ENCODE measurements at places on chromosomes 2 and 18.

DNA sequence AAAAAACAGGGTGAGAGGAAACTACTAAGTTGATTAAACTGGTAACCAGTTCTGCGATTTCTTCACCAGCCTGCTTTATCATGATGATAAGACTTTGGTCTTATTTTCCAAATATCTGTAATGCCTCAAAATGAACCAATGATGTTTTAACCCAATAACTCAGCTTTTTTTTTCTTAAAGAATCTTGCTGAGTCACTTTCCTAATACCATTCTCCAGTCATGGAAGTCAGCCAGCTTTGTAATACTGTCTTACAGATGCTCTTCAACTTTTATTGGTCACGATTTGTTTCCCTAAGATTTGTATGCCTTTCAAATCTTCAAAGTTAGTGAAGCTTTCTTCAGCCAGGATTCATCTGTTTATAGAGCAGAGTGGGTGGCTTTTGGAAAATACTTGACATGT is 47.7 kb upstream of the SMIM21 start:
- no peak for DNase-seq

DNA sequence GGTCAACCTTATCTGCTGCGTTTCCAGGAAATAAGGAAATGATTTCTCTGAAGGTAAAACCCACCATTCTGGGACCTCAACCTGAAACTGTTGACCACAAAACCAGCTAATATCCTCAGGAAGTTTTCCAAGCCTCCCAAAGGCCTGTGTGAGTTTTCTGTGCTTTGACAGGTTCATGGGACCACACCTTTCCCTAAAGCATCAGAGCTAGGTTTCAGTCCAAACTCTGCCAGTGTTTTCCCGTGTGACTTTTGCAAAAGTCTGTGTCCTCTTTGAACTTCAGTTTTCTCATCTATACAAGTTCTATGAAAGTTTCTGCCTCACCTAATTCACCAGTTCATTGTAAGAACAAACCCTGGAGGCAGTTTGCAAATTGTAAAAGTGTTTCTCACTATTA is 39.8 kb downstream of the VSNL1 start:
- no peak for DNase-seq

- DNase-seq, result no peak
These were observed 6.6 kb downstream of the GAD1 start for GRCh38 chr2:170823088-170823897.

DNA sequence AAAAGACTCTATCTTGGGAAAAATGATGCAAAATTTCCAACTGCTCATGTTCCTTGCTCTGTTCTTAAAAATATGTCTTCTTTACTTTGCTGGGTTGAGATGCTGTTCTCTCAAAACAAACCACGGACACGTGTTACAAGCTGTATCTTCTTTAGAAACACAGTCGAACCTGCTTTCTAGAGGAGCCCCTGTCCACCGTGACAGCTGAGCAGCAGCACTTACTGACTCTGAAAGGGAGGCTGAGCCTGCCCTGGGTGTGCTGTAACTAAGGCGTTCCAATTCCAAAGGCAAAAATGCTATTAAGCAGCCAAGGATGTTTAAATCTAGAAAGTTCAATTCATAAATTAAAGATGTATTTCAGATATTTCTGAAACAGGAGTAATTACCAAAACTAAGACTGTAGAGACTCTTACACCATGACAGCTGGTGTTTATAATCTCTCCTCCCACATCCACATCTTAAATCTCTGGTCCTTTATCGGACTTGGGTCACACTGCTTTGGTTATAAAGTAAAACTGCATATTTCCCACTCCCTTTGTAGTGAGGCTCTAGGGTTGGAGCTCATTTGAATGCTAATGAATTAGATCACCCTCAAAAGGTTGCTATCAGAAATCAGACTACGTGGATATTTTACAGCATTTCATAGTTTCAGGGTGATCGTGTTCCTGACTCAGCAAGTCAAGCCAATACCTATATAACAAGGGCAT is 281.2 kb upstream of the LYPD1 start:
- no peak for DNase-seq

- no peak for DNase-seq
These were observed 4.9 kb downstream of the SMAD7 start for GRCh38 chr18:48945953-48946217.

DNA sequence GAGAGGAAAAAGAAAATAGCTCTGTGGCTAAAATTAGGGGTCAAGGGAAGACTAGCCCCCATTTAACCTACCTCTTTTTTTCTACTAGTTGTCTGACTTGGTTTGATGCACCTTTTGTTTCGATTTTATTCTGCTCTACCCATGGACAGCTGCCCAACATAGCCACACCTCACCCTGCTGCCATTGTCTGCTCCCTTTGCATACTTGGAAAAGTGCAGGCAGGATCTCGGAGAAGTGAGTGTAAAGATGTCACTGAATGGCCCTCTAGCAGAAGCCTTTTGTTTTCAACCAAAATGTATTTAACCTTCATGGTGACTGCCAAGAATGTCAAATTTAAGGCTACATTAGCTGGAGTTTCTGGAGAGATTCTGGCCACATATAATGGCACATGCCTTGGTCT is 62.9 kb downstream of the SETBP1 start:
- no peak for DNase-seq

- no peak for DNase-seq
These were observed 55.9 kb downstream of the UNC50 start for GRCh38 chr2:98664323-98664722.

GRCh38 chr2:239464166-239465016 is 63.6 kb upstream of the HDAC4 start:
- DNase-seq, result no peak

DNA sequence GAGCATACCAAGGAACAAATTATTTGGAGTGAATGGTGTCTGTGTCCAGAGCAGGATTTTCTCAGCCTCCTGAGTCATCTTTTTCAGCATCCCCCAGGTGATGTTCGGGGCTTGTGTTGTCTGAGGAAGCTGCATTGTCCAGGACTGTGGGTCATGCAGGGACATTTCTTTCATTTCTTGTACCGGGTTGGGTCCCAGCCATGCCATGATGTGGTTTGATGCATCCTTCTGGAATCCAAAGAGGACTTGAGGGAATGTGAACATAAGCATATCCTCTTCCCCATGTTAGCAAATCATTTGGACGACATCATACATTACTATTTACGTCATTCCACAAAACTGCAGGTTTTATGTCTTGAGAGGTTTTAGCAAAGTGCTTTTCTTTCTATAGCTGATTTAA is 797.8 kb downstream of the CCDC85A start:
- no peak for DNase-seq

GRCh38 chr2:229089776-229090175 is 181.3 kb downstream of the PID1 start:
- no peak for DNase-seq

- no peak for DNase-seq
These were observed 649.5 kb downstream of the XIRP2 start for GRCh38 chr2:167537743-167538142.

- DNase-seq, result no peak
These were observed 49.6 kb downstream of the PAX8 start for GRCh38 chr2:113228991-113229716.

DNA sequence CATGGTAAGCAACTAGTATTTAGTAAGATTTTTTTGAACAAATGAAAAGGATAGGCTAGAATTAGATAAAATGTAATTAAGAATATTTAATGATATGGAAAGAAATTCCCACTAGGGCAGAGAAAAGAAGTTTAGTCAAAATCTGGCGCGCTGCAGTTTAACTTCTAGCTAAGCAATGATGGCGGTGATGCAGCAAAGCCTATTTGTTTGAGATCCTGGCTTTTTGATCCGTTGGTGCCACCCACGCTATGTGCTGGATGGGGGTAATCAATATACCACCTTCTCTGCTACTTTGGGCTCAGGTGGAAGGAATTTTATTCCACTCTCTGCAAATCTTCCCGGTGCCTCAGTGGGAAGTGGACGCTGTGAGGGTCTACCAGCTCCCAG is 421 bp upstream of the FAM171B start:
- DNase-seq, result no peak

DNA sequence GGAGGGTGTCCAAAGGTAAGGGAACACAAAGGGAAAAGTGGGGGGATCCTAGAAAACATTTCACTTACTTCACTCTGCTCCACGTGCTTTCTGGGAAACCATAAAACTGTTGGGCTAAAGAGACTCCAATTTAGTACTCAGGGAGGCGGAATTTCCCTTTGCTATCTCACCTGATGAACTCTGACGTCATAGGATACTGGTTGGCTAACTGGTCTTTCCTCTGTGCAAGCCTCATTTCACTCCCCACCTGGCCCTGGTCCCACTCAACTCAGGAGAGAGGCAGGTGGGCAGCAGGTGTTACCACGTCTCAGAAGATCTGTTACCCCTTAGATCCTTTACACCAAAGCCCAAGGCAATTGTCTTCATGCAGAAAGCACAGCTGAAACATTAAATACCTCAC is 51.8 kb upstream of the PMAIP1 start:
- DNase-seq, result no peak

DNA sequence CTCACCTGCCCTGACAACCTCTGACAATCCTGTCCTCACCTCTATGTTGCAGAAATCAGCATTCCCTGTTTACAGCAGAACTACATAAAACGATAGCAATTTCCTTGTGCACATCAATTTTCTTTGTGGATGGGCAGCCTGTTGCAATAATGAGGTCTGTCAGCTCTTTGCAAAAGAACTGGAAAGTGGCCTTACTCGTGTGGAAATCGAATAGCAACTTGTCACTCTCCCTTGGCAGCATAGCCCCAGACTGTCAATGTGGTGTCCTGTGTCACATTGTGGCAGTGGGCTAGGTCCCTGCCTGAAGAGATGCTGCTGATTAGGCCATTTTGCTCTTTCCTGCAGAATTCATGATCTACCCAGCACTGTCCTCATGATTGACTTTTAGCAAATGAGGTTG is 531.9 kb downstream of the CCDC85A start:
- no peak for DNase-seq

- no peak for DNase-seq
These were observed 268.3 kb downstream of the PTH2R start for GRCh38 chr2:208674919-208675318.

GRCh38 chr2:230981704-230982103 is 14.2 kb upstream of the SPATA3 start:
- DNase-seq, result no peak

- DNase-seq, result no peak
These were observed 17.7 kb downstream of the CPLX4 start for GRCh38 chr18:59300676-59301285.

GRCh38 chr2:33000986-33001385 is 54.2 kb downstream of the LTBP1 start:
- no peak for DNase-seq

- DNase-seq, result no peak
These were observed 32.1 kb downstream of the HK2 start for GRCh38 chr2:74865770-74866674.

DNA sequence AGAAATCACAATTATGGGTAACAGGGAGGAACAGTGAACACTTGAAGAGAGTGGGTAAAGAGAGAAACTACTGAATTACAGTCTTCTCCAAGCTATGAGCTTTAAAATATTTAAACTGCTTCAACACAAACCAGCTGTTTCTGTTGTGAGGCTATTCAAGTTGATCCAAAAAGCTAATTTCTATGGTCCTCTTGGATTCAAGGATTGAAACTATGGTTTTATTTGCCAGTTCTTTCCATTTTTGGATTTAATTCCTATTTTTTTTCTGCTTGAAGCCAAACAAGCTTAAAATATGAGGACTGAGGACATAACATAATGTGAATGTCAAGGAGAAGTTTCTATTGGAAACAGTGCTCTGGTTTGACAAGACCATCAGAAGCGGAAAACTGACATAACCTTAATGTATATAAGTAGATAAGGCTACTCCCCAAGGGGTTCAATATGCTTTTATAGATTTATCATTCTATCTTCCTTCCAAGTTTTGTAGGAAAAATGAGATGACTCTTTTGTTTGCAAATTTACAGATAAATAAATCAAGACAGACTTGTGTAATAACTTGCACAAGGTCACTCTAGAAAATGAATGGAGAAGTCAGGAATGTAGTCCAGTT is 60.7 kb upstream of the AQP4 start:
- no peak for DNase-seq

GRCh38 chr18:64653068-64653467 is 504.2 kb upstream of the LINC00305 start:
- DNase-seq, result no peak

DNA sequence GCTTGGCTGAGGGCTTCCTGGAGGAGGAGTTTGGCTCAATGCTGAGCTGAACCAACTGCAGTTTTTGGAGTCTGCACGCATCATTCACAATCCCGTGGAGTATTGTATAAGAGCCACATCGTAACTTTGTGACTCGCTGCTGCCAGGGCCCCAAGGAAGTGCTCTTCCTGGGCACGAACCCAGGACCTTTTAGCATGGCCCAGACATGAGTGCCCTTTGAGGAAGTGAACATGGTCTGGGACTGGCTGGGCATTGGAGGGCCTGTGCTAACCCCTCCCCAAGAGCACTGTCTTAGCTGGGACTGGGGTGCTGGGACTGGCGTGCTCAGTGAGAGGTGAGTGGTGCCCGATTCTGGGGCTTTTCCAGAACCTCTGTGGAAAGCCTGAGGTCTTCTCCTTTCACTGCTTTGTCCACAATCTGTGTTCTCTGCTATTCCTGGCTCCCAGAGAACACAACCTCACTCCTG is 88.6 kb downstream of the LIPG start:
- no peak for DNase-seq

DNA sequence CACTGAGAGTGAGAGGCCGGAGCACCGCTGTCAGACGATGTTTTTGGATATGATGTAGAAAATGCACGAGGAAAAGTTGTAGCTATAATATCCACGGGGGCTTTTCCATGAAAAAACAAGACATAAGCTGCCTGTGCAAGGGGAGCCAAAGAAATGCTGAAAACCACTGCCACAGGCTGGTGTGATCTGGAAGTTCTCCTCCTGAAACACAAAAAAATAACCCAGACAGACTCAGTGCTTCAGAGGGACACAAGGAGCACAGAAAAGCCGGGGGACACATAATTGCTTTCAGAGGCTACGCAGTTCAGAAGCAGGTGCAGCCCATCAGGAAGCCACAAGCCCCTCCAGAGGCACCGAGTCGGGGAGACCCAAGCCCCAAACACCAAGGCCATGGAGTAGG is 98.2 kb downstream of the ZNF516 start:
- DNase-seq, result no peak

- DNase-seq, result no peak
These were observed 177.6 kb downstream of the DNAH7 start for GRCh38 chr2:195891081-195891480.

DNA sequence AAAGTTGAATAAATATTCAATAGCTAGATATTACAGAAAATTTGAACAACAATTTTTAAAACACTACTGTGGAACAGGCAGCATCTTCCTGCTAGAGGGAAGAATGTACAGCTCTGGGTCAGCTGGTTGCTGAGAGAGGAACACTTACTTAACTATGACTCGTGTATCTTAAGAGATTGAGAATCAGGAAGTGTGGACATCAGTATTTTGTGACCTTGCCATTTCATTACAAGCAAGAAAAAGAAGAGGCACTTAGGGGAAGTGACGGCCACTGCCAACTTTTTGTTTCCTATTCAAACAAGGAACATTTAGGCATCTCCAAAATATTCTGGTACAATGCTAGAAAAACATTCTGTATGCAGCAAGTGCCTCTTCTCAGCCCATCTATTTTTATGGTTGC is 45.9 kb downstream of the ITPRID2 start:
- DNase-seq, result no peak

- no peak for DNase-seq
These were observed 17.1 kb downstream of the ANKRD44 start for GRCh38 chr2:197293252-197294007.

GRCh38 chr2:148888986-148889385 is 14.0 kb downstream of the KIF5C start:
- DNase-seq, result no peak

- no peak for DNase-seq
These were observed 75.7 kb downstream of the TTC21B start for GRCh38 chr2:165877565-165878550.

- no peak for DNase-seq
These were observed 98.5 kb downstream of the EVA1A start for GRCh38 chr2:75462206-75462605.

Measured in HEK293T (cell line).